ENCODE measurements at places on chromosomes 13 and 19.

DNA sequence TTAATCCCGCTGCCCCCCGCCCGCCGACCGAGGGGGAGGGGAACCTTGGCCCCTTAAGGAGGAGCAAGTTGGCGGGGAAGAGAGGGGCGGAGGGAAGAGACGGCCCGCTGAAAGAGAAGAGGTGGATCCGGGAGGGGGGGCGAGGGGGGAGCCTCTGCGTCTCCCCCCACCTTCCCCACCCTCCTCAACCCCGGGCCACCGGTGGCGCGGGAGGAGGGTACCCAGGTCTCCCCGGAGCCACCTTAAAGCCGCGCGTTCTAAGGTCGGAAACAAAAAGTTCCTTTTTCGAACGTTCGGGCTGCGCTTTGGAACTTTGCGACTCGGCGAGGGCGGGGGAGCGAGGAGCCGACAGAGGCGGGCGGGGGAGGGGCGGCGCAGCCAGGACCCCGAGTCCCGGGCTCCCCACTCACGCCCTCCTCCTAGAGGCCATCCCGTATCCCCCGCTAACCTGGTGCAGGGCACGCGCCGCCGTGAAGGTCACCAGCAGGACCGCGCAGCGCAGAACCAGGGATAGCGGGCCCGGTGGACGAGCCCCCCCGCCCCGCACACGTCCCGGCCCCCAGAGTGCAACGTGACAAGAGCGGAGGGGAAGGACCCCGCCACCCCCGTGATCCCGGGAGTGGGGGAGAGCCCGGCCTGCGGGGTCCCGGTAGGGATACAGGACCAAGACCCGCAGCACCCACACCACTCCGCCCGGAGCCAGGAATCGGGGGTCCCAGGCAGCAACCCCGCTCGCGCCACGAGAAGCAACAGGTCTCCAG lies 659 bp downstream of the ERF start:
- DNase-seq, result peak; percentile 83

GRCh38 chr13:32136716-32137115 lies 105.1 kb downstream of the FRY start:
- DNase-seq, result no peak

DNA sequence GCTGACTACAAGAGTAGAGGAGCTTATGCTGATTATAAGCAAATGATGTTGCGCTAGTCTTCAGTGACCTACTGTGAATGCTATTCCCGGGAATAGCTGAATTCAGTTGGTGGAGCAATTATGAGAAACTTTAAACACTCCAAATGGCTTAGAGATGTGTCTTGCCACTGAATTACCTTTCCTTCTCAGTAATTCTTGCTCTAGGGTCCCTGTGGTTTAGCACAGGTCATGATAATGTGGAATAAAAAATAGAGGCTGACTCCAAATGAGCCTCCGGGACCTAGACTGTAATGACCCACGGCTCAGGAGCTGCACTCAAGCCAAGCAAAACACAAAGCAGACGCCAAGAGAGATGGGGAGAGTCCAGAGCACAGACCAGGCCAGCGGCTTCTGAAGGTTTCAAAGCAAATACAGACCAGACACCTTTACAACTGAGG lies 124.7 kb downstream of the RGCC start:
- no peak for DNase-seq

GRCh38 chr19:2326699-2327360 lies 1.6 kb downstream of the LSM7 start:
- no peak for DNase-seq

DNA sequence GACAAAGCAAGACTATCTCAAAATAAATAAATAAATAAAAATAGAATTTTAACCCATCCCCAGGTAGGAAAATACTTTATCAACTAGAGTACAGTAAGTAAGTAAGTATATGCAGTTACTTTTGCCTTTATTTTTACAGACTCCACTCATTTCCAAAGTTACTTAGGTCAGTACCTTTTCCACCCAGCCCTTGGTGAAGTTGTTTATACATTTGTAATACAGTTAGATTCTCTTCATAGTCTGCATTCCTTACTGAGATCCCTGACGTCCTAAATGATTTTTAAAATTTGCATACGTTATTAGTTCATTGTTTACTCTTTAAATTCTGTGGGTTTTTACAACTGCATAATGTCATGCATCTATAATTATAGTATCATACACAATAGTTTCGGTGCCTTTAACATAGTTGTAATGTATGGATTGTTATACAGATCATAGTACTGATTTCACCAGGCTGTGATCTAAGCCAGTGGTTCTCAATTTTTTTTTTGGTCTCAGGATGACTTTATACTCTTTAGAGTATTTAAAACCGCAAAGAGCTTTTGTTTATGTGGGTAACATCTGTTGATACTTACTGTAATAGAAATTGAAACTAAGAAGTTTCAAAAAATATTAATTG lies 10.4 kb downstream of the SETDB2 start:
- DNase-seq, result no peak

DNA sequence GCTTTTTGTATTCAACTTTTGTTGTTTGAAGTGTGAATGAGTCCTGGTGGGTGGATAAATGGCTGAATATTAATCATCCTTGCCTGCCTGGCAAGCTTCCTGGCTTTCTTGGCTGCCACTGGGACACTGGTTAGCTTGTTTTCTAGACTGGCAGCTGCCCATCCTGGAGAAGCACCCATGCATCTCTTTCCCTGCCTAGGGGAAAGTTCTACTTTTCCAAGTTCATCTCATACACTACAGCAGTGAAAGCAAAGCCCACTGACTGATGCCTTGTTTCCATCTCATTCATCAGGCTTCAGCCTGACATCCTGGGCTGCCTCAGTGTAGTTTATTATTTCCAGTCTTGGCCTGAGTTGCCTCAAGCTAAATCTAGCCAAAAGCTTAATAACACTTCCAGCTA lies 244.8 kb downstream of the PCDH20 start:
- DNase-seq, result no peak

DNA sequence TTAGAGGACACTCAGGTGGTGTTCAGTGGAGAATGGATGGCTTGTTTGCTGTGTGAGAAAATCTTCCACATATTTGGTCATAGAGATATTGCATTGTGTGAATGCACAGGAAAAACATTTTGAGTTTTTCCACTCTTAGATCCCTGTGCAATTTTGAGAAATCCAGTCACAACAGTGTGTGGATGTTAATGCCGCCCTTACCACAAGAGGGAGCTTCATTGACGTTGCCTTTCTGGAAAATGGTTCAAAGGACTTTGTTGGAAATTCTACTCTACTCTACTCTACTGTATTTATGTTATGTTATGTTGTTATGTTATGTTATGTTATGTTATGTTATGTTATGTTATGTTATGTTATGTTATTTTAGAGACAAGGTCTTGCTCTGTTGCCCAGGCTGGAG lies 13.4 kb downstream of the ZNF20 start:
- DNase-seq, result peak; percentile 33

DNA sequence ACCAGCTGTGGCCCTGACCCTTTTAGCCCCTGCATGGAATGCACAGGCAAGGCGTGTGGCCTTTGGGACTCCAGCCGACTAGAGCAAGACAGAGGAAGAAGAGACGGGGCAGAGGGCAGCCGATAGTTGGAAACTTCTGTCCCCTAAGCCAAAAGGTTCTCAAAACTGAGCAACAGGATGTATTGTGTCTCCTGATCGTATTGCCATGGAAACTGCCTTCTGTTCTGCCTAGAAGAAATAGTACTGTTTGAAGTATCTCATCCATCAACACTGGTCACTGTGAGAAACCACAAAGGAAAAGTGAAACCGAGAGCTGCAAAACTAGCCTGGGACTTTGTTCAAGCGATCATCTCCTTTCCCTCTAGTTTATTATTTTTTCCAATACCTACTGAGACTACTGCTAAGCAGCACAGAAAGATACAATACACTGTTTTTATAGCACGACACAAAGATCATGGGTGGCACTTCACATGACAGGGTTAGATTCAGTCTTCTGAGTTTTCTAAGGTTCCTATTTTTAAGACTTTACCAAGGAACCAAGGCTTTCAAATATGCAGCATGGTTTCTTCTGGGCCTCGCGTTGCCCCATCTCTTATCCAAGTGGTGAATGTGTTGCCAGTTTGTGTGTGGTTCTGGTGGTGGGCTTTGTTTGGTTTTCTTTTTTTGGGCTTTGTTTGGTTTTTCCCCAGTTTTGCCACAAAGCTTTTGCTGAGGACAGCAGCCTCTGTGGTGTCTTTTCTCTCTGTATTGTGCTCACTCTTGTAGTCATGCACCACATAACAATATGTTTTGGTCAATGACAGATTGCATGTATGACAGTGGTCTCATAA lies 49.3 kb upstream of the GPR183 start:
- peak; percentile 35 for DNase-seq

DNA sequence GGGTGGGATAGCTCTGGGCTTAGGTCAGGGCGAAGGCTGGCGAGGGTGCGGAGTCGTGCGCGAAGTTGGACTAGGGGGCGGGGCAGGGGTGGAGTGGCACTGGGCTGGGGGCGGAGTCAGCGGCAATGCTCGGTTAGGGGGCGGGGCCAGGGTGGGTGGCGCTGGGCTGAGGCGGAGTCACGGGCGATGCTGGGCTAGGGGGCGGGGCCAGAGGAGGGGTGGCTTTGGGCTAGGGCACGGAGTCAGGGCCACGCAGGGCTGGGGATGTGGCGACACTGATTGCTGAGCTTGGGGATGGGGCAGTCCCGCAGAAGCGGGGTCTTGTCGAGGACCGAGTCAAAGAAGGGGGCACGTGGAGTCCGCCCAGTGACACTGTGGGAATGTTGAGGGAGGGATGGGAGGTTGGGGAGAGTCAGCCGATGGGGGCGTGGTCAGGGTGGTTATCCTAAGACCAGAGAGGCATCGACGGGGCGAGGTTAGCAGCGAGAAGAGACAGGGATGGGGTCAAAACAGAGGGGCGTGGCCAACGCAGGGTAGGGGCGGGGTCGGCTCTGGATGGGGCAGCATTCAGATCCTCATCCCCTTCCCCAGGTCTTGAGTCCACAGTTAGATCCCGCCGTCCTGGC lies 8.7 kb downstream of the HOMER3 start:
- DNase-seq, result peak; percentile 58

DNA sequence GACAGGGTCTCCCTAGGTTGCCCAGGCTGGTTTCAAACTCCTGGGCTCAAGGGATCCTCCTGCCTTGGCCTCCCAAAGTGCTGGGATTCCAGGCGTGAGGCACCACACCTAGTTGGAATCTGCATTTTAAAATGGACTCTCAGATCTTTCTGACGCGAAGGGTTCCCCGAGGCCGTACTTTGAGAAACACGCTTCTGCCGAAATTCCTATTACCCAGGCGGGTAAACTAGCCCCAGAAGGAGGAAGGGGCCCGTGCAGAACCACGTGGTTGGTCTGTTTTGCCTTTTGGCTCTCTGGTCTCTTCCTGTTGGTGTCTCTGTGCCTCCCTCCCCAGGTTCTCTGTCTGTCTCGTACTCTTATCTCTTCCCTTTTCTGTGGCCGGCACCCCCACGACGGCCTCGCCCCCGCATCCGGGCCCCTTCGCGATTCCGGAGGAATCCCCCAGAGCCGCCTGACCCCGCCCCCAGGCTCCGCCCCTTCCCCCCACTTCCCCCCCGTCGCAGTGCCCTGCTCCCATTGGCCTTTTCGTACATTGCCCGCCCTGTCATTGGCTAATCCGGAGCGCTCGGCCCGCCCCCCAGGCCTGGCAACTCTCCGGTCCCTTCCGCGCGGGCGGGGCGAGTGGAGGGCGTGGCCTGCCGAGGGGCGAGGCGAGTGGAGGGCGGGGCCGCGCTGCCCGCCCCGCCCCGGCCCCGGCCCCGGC lies at the start of gene TNFAIP8L1:
Gene TNFAIP8L1, plus strand, starts transcription at position 689 of the 703 bp plus-strand sequence. CDS start 12,354 bp downstream, outside the sequence.
- DNase-seq, result peak; percentile 99

DNA sequence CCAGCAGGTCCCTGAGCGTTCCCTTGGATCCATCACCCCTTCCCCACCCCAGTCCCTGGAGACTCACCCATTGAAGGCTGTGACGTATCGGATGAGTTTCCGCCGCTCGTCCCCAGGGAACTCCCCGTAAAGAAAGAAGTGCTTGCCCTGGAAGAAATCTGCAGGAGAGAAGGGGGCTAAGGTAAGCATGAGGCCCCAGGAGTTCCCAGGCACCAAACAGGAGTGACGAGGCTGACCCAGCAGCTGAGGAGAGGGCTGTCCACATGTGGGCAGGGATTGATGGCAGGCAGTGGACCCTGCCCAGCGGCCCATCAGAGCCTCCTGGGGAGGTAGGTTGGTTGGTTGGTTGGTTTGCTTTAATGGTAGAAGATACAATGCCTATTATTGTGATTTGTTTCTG lies 11.1 kb downstream of the ZNF575 start:
- no peak for DNase-seq

- DNase-seq, result peak; percentile 60
These were observed 41.4 kb upstream of the SERP2 start for GRCh38 chr13:44331912-44332851.

GRCh38 chr13:34803756-34804155 lies 138.3 kb upstream of the NBEA start:
- no peak for DNase-seq

DNA sequence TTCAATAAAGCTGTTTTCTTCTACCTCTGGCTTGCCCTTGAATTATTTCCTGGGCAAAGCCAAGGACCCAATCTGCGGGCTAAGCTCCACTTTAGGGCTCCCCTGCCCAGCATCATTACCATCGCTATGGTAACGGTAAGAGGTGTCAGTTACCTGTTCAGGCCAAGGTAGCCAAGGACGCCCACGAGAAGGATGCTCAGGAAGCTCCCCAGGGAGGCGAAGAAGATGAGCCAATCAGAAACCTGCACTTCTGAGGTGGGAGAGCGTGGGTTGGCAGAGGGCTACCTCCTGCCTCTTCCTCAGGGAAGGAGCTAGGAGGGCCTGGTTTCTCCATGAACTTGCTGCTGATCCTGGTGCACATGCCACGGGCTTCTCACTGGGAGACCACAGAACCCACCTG lies 24.7 kb downstream of the IL12RB1 start:
- DNase-seq, result no peak

GRCh38 chr13:40563350-40564125 lies 102.9 kb downstream of the FOXO1 start:
- no peak for DNase-seq

DNA sequence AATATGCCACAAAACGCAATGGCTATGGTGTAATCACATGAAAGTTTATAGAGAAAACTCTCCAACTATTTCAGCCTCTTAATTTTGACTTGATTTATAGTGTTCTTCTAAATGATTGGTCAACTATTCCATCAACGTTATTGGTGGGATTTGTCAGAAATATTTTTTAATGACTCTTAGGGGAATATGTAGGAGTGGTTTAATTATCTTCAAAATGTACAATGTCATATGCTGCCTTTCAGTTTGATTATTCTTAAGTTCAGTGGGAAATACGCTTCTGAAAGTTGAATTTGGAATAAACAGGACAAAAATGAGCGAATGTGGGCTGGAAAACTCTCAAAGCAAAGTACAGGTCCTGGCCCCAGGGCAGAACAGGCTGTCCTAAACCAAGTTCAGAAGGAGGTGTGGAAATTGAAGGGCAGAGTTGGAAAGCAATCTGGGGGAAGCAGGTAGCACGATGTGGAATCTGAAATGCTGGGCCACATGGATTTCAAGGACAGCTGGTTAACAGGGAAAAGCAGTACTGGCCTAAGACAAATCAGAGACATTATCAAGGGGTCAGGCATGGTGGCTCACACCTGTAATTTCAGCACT lies 60.8 kb upstream of the MYCBP2 start:
- no peak for DNase-seq

GRCh38 chr19:6476155-6476895 lies 5.3 kb downstream of the DENND1C start:
- peak; percentile 63 for DNase-seq

- no peak for DNase-seq
These were observed 519.9 kb upstream of the SPRY2 start for GRCh38 chr13:80860845-80861244.
